ENCODE measurements at places on chromosomes 3 and 15.

DNA sequence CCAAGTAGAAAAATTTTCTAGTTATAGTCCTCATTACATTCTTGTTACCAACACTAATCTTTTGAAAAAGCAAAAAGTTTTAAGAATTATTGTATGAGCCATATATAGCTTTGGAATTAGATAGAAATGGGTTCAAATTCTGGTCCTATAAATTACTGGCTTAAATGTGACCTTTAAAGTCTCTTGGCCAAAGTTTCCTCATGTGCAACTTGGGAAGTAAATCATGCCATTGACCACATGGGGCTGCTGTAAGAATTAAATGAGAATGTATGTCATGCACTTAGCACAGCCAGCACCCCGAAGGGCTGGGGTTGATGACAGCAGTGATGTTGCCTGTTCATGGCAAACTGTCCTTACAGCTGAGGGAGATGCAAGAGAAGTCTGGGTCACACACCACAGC is 108.3 kb downstream of the TOP2B start:
- H3K27ac ChIP-seq, result no peak overlapping the region
- no peaks in the 10 kb centered on the region for H3K27me3 ChIP-seq
- peaks cover 6% of the 10 kb centered on the region for H3K4me1 ChIP-seq
- H3K36me3 ChIP-seq, result no peaks in the 10 kb centered on the region
- DNase-seq, result no peak
- no peak overlapping the region for H3K4me3 ChIP-seq

GRCh38 chr15:32956006-32956405 is 238.2 kb downstream of the GREM1 start:
- H3K36me3 ChIP-seq, result no peaks in the 10 kb centered on the region
- no peaks in the 10 kb centered on the region for H3K27me3 ChIP-seq
- no peak overlapping the region for H3K27ac ChIP-seq
- no peak for DNase-seq
- no peak overlapping the region for H3K4me3 ChIP-seq

DNA sequence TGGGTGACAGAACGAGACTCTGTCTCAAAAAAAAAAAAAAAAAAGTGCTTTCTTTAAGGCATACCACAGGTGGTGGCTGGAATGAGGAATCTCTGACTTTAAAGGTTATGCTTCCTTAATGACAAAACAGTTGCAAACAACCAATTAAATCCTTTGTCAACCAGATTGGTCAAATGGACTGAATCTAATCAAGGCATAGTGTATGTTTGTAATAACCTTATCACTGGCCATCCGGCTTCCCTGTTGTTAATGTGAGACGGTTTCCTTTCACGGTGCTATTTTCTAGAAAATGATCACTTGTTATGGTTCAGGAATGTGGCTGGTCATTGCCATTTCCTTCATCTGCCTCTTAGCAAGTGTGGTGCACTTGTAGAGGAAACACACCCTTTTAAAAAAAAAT is 75.9 kb downstream of the FLNB start:
- H3K4me1 ChIP-seq, result peaks cover 21% of the 10 kb centered on the region
- no peak overlapping the region for H3K4me3 ChIP-seq
- no peak for DNase-seq
- peak overlapping the region; percentile 37 for H3K27ac ChIP-seq
- no peaks in the 10 kb centered on the region for H3K27me3 ChIP-seq

DNA sequence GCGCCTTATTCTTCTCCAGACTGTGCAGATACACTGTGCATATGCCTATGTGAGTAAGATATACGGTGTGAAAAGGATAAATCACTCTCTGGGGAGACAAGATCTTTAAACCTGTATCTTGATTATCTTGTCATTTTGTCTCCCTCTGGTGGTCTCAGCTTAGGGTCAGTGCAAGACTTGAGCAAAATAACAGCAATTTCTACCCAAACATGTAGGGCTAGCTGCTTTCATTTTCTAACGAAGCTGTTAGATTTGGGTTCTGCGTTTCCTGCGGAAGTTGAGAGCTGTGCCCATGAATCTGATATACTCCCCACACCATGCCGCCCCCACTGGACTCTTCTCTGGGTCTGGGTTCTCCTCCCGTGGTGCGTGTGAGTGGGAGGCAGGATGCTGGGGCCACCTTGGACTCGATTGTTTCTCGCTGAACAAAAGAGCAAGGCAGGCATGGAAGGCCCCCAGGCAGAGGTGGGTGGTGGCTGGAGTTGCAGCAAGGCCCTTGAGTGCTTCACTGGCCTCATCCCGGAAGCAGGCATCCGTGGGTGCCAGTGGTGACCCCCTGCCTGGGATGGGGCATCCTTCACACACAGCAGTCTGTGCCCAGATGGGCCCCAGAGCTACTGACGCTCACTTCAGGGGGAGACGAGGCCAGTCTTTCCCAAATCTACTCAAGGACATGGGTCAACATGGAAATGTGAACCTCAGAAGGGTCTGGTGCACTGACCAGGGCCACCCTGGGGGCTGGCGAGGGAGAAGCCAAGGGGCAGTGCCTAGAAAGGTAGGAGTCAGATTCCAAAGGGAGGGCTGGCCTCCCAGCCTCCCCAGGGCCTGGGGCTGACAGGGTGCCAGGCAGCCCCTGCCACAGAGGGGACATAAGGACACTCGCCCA is 179.6 kb downstream of the NSMCE3 start:
- peaks cover 11% of the 10 kb centered on the region for H3K4me1 ChIP-seq
- peaks cover 4% of the 10 kb centered on the region for H3K36me3 ChIP-seq
- no peaks in the 10 kb centered on the region for H3K27me3 ChIP-seq
- no peak overlapping the region for H3K27ac ChIP-seq
- H3K4me3 ChIP-seq, result no peak overlapping the region

DNA sequence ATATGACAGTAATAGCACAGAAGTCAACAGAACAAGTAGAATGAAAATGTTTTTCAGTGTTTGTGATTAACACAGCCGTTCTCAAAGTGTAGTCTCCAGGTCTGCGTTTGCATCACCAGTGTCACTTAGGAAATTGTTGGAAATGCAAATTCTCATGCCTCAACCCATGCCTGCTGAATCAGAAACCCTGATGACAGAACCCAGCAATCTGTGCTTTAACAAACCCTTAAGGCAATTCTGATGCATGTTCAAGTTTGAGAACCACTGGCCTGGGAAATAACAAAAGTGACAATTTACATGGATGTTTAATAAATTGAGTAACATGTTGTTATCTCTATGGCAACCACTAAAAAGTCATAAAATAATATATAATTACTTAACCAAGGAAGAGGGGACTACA is 103.1 kb upstream of the ATP11B start:
- no peak for DNase-seq
- H3K27ac ChIP-seq, result no peak overlapping the region

DNA sequence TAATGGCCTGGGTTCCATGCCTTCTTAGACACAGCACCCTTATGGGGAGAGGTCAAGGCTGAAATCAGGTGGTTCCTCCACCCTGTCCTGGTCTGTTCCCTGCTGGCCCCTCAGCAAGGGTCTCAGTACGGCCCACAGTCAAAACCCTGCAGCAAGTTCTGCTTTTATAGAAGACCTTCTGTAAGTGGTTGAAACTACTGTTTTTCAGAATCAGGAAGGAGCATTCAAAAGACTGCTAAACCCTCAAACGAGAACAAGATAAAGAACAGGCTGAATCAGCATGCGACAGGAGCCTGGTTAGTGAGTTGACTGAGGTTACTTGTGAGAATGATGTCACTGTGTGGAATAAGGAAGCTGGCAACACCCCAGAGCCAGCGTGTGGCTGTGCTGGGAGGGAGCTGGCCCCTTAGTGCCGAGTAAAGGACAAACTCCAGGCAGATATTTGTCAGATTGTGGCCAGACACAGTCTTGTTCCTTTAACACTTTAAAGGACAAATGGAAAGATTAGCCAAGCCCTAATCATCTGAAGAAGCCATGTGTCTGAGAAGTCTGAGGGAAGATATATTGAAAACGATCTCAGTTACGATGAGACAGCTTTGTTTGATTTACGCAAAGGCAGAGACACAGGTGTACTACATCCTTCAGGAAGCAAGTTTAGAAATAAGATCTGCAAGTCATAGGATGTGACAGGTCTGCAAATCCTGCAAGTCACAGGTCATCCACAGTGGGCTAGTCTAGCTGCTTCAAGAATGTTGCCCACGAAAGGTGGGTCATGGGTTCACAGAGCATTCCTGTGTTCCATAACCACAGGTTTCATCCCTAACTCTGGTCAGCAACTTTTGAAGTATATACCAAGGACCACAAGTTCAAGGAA is 54.0 kb downstream of the B3GNT5 start:
- H3K4me1 ChIP-seq, result no peaks in the 10 kb centered on the region
- no peak overlapping the region for H3K4me3 ChIP-seq

DNA sequence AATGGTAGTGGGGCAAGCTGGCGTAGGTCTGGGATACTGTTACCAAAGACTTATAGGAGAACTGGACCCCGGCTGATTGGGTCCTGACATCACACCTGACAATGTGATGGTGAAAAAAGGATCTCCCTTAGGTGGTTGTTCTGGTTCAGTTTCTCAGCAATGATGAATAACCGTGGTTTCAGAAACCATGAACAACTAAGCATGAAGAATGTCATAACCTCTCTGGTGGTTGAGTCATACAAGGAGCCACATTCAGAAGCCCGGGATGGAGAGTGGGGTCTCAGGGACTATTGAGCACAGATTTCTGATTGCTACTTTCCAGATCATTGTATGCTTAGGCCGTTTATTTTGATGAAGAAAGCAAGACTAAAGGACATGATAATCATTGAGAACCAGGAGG is 17.4 kb downstream of the GPR160 start:
- H3K4me1 ChIP-seq, result peaks cover 49% of the 10 kb centered on the region
- H3K27ac ChIP-seq, result peak overlapping the region; percentile 1
- no peak for DNase-seq
- H3K27me3 ChIP-seq, result no peaks in the 10 kb centered on the region
- no peak overlapping the region for H3K4me3 ChIP-seq
- H3K36me3 ChIP-seq, result peaks cover 9% of the 10 kb centered on the region

- H3K4me3 ChIP-seq, result no peak overlapping the region
- H3K27ac ChIP-seq, result no peak overlapping the region
- no peaks in the 10 kb centered on the region for H3K36me3 ChIP-seq
- no peaks in the 10 kb centered on the region for H3K27me3 ChIP-seq
- H3K4me1 ChIP-seq, result peaks cover 32% of the 10 kb centered on the region
- no peak for DNase-seq
Observed at GRCh38 chr3:31572236-31573004, 39.7 kb downstream of the STT3B start.

DNA sequence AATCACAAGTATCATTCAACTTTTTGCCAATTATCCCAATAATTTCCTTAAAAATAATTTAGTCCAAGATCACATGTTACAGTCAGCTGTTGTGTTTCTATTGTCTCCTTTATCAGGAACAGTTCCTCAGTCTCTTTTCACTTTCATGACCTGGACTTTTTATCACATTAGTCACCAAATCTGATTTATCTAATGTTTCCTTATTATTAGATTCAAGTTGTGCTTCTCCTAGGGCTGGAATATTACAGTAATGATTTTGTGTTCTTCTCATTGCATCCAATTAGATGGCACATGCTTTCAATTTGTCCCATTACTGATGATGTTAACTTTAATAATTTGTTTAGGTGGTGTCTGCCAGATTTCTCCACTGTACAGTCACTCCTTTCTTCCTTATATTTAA is 66.3 kb upstream of the DCBLD2 start:
- H3K4me3 ChIP-seq, result no peak overlapping the region
- H3K4me1 ChIP-seq, result no peaks in the 10 kb centered on the region
- no peak overlapping the region for H3K27ac ChIP-seq
- no peak for DNase-seq
- no peaks in the 10 kb centered on the region for H3K27me3 ChIP-seq

- no peak for DNase-seq
- no peak overlapping the region for H3K4me3 ChIP-seq
- no peak overlapping the region for H3K27ac ChIP-seq
- H3K4me1 ChIP-seq, result peaks cover 2% of the 10 kb centered on the region
- no peaks in the 10 kb centered on the region for H3K36me3 ChIP-seq
- H3K27me3 ChIP-seq, result peaks cover 8% of the 10 kb centered on the region
Observed at GRCh38 chr15:81095690-81096365, 38.2 kb upstream of the CFAP161 start.

- peaks cover 71% of the 10 kb centered on the region for H3K27me3 ChIP-seq
- H3K27ac ChIP-seq, result no peak overlapping the region
- no peaks in the 10 kb centered on the region for H3K36me3 ChIP-seq
- H3K4me3 ChIP-seq, result peak overlapping the region; percentile 93
- DNase-seq, result peak; percentile 31
Observed at GRCh38 chr15:43518197-43518761, 871 bp downstream of the MAP1A start.

DNA sequence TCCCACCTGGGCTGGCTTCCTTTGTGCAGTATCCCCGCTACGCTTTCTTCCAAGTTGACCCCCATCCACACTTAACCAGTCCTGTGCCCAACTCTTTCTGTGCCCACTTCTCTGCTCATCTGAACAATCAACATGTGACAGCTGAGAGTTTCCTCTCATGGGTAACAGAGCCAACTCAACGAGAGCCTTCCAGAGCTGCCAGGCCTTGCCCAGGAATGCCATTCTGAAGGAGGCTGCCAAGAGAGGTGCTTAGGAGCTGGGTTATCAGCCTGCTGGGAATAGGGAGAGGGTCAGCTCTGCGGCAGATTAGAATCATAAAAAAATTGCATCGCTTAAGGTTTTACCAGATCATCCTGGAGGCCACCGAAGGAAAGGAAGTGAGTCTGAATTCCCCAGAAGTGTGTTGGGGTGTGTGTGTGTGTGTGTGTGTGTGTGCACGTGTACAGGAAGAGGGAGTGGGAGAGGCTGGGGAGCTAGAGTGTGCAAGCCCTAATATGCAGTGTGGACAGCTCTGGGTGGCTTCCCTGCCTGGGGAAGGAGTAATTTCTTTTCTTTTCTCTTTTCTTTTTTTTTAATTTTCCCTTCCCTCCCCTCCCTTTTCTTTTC is 66.7 kb downstream of the ITGA11 start:
- peaks cover 6% of the 10 kb centered on the region for H3K4me1 ChIP-seq
- H3K4me3 ChIP-seq, result no peak overlapping the region
- no peaks in the 10 kb centered on the region for H3K36me3 ChIP-seq
- no peak overlapping the region for H3K27ac ChIP-seq

DNA sequence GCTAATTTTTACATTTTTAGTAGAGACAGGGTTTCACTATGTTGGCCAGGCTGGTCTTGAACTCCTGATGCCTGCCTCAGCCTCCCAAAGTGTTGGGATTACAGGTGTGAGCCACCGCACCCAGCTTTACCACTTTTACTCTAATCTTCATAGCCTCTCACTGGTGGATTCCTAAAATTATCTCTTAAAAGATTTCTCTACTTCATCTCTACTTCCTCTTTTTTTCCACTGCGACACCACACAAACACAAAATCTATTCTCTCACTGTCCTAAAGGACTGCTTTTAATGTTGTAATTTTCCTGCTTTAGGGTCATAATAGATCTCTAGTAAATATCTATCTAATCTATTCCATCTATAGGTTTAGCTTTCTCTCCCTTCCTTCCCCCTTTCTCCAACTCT is 34.0 kb upstream of the TBL1XR1 start:
- no peak for DNase-seq
- peaks cover 18% of the 10 kb centered on the region for H3K36me3 ChIP-seq
- H3K27me3 ChIP-seq, result peaks cover 3% of the 10 kb centered on the region
- no peak overlapping the region for H3K4me3 ChIP-seq
- H3K27ac ChIP-seq, result no peak overlapping the region

- H3K4me3 ChIP-seq, result no peak overlapping the region
- no peak overlapping the region for H3K27ac ChIP-seq
- H3K36me3 ChIP-seq, result no peaks in the 10 kb centered on the region
- DNase-seq, result peak; percentile 35
Observed at GRCh38 chr3:113166719-113167492, 44.5 kb upstream of the BOC start.
